Omental fat pad (tissue), 4 donors: ENCODE measurements at places on chromosomes 2 and 18. TPM values are rescaled to one million over a fixed set of nuclear protein-coding genes. Genes with fewer than 3 reads are reported as not detected.

DNA sequence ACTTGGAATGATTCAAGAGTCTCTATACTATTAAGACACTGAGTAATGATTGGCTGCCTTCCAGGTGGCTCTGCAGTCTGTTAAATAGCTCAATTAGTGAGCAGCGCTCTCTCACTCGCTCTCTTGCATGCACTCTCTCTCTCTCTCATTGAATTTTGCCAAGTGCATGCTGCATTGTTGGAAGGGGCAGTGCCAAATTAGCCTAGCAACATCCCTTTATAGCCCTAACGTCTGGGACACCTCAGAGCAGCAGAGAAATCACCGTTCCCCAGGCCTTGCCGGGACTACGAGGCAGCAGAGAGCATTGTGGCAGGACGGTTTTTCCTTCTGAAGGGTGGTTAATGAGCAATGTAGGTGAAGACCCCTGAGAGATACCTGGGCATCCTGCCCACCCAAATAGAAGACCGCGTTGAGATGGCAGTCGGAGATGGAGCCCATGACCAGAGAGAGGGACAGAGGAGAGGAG, 447.6 kb upstream of the POU3F3 start:
- no peak for DNase-seq

RGPD4 gene
- total RNA-seq: not detected

KCNIP3 gene
- total RNA-seq: 7.1 TPM

DNA sequence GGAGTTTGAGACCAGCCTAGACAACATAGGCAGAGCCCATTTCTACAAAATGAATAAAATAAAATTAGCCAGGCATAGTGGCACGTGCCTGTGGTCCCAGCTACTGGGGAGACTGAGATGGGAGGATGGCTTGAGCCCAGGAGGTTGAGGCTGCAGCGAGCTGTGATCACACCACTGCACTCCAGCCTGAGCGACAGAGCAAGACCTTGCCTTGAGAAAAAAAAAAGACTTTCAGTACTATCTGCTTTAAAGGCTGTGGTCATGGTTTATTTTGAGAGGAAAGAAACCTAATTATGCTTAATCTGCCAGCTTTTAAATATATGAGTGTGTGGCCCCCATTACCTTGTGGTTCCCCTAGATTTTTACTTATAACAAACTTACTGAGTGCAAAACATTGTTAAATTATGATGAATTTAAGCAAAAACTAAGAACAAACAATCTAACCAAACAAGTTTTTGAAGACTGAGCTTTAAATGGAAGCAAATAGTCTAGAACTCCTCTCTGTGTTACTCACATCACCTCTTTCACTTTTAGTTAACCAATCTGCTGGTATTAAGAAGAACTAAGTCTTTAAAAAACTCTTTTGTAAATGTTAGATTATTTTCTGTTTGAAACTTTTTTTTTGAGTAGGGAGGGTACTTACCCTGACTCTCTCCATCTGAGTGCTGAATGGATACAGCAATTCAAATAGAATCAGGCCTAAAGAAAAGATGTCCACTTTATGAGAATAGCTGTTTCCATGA, 65.4 kb downstream of the EIF2AK3 start:
- DNase-seq: no peak
